ENCODE measurements at places on chromosomes 1 and 21. TPM values are rescaled to one million over a fixed set of nuclear protein-coding genes. Genes with fewer than 3 reads are reported as not detected.

GRCh38 chr1:109906160-109906838 lies 4.3 kb upstream of the CSF1 start:
- DNase-seq = peak; percentile 63

DNA sequence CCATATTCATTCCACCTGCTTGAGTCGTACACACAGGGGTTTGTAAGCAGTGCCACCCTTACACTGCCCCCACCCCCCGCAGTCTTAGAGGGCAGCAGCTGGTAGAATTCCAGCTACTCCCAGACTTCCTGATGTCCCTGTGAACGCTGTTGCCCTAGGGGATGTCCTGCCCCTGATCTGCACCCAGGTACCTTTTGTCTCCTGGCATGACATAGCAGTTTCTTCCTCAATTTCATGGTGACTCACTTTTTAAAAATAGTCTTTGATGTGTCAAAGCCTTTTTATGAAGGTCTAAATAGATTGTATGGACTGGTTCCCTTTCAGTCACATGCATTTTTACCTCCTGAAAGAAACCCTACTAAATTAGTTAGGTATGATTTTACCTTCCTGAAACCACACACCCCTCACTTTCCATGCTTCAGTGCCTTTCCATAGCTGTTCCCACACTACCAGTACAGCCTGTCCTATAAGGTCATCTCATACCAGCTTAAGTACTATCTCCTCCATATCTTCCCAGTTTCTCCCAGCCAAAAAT lies 76.4 kb downstream of the ST3GAL3 start:
- DNase-seq = no peak

DNA sequence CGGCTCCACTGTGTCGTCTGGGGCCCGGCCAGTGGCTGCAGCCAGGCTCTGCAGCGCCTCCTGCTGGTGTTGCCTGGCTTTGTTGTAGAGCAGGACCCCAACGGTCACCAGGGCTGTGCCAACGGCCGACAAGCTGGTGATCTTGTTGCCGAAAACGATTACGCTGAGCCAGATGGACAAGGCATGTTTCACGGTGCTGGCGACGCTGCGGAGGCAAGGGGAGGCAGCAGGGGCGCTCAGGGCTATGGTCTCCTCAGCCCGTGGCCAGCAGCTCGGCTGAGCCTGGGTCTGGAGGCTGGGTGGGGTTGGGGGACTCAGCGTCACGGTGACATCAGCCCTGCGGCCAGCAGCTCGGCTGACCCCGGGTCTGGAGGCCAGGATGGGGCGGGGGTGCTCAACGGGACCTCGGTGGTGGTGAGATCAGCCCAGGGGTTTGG lies 7.0 kb upstream of the CDK11B start:
- peak; percentile 60 for DNase-seq

- no peak for DNase-seq
These were observed 24.3 kb downstream of the PER3 start for GRCh38 chr1:7808253-7808844.

DNA sequence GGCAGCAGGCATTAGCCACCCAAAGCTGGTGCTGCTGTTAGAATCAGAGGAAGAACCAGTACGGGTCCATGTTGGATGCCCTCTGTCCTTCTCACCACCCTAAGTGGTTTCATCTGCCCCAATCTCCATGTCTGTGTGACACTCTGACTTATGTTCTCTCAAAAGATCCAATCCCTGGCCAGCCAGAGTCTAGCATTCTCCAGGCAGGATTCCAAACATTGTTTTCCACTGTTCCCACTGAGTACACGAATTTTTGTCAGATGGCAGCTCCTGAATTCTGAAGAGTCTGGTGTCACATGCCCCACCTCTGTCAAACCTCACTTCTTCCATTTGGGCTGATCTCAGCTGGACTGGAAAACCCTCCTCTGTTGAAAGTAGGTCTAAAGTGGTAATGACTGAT lies 166.0 kb downstream of the DISC1 start:
- DNase-seq = no peak

DNA sequence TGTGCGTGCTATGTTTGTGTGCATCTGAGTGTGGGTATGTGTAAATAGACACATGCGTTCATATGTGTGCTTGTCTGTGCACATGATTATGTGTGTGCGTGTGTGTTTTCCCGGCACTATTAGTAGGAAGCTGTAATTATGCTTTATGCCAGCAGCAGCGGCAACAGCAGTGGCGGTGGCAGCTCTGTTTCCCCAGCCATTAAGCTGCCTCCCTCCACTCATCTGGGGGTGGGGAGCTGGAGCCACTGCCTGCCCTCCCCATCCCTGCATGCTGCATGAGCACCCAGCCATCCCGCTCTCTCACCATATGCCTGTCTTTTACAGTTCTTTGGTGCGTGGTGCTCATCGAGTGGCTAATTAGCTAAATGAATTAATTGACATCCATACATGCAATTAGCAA lies 30.5 kb upstream of the ACOT11 start:
- DNase-seq = no peak

DNA sequence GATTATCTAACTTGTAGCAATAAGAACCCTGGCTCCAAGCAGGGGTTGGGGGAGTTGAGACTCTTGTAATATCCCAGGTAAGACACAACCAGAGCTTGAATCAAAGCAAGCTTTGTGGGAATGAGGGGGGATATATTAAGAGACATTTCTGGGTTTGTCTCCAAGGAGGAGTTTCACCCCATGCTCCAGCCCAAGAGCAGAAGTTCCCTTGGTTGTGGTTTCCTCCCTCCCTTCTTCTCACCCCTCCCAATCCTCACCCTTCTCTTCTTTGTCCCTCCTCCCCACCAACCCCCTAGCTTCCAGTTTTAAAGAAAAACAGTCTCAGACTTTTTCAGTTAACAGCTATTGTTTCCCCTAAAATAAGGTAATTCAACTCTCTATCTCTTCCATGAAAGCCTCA lies 11.9 kb downstream of the TRAF3IP3 start:
- DNase-seq = no peak

GRCh38 chr1:9589719-9590157 lies 1.0 kb downstream of the TMEM201 start:
- DNase-seq = no peak

- no peak for DNase-seq
These were observed 611.2 kb upstream of the PLXNA2 start for GRCh38 chr1:208855403-208855802.

DNA sequence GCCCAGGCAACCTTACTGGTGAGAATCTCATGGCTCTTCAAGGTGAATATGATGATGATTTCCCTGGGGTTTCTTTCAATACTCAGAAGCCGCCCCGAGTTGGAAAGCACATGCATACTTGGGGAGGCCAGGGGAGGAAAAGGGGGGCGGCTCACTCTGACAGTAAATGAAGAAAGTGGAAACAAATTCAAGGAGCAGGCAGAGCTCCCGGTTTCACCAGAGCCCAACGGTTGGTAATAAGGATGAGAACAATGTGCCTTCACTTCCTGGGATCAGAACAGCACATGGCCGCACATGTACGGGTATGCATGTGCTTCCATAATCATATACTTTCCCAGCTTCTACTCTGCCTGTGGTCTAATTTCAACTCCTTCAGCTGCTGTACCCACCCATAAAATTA lies 3.8 kb upstream of the ARHGEF2 start:
- DNase-seq = no peak

- no peak for DNase-seq
These were observed 1.4 kb upstream of the ZC3H12A start for GRCh38 chr1:37472994-37473393.

- no peak for DNase-seq
These were observed 119.2 kb upstream of the KIAA1614 start for GRCh38 chr1:180793451-180793850.

DNA sequence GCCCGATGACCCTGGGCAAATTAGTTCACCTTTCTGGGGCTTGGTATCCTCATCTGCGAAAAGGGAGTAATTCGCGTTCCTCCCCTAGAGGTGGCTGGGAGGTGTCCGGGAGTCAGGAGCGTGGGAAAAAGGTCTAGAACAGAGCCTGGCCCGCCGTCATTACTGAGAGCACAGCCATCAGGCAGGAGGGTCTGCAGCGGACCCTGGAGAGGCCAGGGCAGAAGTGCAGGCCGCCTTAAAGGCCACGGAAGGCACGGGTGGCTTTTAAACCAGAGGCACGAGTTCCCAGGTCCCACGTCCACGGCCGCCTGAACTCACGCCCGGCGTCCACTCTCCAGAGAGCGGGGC lies 850 bp downstream of the PANK4 start:
- no peak for DNase-seq

DNA sequence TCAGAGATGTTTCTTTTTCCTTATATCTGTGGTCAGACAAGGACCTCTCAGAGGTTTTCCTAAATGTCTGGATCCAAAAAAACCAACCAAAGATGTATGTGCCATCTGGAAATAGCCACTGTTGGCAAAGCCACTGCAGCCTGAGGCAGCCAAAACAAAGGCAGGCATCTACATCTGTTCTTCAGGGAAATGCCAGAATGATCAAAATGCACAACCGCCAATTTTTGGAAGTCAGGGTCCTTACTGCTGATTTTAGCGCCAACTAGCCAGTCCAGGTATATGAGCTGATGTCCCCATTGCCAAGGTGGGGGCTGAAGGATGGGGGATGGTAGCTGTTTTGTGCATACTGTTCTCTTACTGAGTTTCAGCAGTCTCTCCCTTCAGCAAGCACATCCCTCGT lies 45.9 kb downstream of the SYT14 start:
- no peak for DNase-seq

- DNase-seq = no peak
These were observed 1.4 kb downstream of the MMEL1 start for GRCh38 chr1:2631136-2632050.

- DNase-seq = no peak
These were observed 57.7 kb upstream of the F3 start for GRCh38 chr1:94599095-94599813.

The ASCL5 gene
- total RNA-seq = 0.35 TPM

The KDF1 gene
- total RNA-seq = 0.27 TPM

The PGM1 gene
- total RNA-seq = 52.1 TPM

The AKNAD1 gene
- total RNA-seq = not detected

The DNMT3L gene
- total RNA-seq = not detected

The SLC44A3 gene
- total RNA-seq = not detected

The AMPD1 gene
- total RNA-seq = not detected

The ALPL gene
- not detected for total RNA-seq

The OR2L3 gene
- not detected for total RNA-seq

All from activated naive CD4-positive, alpha-beta T cell treated with anti-CD3 and anti-CD28 coated beads, Interleukin-2, amount 50 U/mL, for 72 hours (primary cell).